Transverse colon (tissue), 4 donors: ENCODE measurements at places on chromosomes 1 and 21. TPM values are rescaled to one million over a fixed set of nuclear protein-coding genes. Genes with fewer than 3 reads are reported as not detected.

DNA sequence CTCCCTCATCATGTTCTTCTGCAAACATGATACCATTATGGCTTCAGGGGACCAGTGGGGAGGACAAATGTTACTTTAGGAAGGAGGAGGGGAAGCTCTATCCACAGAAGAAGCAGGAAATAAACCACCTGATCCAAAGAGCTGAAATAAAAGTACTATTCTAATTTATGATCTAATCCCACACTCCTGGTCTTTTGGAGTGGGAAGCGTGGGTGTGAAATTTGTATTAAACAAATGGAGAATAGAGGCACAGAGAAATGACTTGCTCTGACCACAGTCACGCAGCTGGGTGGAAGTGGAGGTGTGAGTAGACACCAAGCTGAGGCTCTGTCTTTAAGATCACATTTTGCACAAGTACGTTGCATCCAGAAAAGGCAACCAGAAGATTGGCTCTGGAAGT, 14.5 kb upstream of the STUM start:
- no peak overlapping the region for H3K27ac ChIP-seq
- H3K4me1 ChIP-seq, result no peaks in the 10 kb centered on the region
- H3K27me3 ChIP-seq, result no peaks in the 10 kb centered on the region
- H3K36me3 ChIP-seq, result no peaks in the 10 kb centered on the region
- no peak for DNase-seq

The CLDN17 gene
- total RNA-seq, result not detected

The S100A1 gene
- 4.4 TPM for total RNA-seq

- DNase-seq, result no peak
- H3K4me1 ChIP-seq, result no peaks in the 10 kb centered on the region
- no peak overlapping the region for H3K27ac ChIP-seq
- H3K27me3 ChIP-seq, result no peaks in the 10 kb centered on the region
Observed at GRCh38 chr1:175797576-175797975, 54.2 kb upstream of the TNR start.

The RAVER2 gene
- total RNA-seq, result 94.5 TPM

DNA sequence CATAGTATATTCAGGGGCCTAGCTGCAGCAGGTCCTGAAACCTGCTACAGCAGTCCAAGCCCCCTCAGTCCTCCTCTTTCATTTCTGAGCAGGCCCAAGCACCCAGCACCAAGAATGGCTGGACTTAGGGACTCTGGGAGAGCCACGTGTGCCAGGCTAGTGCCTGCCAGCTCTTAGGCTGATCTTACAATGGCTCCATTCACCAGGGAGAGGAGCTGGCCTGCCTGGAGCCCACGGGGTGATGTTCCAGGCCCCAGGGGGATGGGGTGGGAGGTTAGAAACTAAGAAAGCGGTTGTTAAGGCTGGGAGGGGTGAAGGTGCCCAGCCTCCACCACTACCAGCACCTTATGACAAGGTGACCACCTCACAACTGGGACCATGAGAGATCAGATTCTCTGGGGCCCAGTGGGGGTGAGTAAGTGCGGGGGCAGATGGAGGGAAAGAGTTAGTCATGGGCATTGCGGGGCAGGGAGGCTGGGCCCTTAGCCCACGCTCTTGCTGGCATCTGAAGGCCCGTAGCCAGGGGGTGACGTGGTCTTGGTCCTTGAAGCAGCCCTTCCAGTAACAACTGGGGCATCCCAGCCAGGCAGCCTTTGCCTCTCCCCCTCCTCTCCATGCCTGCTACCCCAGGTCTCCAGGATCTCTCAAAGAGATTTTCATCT, 30.3 kb upstream of the CLIC4 start:
- no peak overlapping the region for H3K4me3 ChIP-seq
- H3K4me1 ChIP-seq, result peaks cover 6% of the 10 kb centered on the region
- H3K27me3 ChIP-seq, result no peaks in the 10 kb centered on the region

The PRDM16 gene
- total RNA-seq, result 0.41 TPM

The PRMT2 gene
- total RNA-seq, result 80.4 TPM

DNA sequence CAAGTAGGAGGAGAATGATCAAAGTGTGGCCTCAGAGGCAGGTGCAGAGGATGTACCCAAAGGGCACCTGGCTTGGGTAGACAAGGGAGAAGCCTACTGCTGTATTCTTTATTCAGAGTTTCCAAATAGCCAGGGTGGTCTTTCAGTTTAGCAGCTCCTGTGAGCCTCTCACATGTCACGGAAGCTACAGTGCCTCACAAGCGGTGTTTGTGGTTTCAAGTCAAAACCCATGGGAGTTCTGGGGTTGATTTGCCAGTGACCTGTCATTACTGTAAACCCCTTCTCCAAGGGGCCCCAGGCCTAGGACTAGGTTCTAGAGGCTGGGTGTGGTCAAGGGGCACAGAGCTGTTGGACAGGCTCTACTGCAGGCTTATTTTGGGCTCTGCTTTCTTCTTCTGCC, 10.2 kb upstream of the IL10 start:
- no peaks in the 10 kb centered on the region for H3K36me3 ChIP-seq
- no peaks in the 10 kb centered on the region for H3K4me1 ChIP-seq
- no peak overlapping the region for H3K27ac ChIP-seq
- no peak for DNase-seq
- H3K27me3 ChIP-seq, result no peaks in the 10 kb centered on the region
- H3K4me3 ChIP-seq, result no peak overlapping the region
